A673 (cell line): ENCODE measurements at places on chromosomes 5 and 9. TPM values are rescaled to one million over a fixed set of nuclear protein-coding genes. Genes with fewer than 3 reads are reported as not detected.

BTNL3 gene
- total RNA-seq, result not detected in 2 replicates

FOXD4L6 gene
- not detected in 2 replicates for total RNA-seq

MYOZ3 gene
- total RNA-seq, result 2.4 and 2.7 TPM in 2 replicates

GRCh38 chr5:171405615-171406014 is 13.8 kb upstream of the FGF18 start:
- DNase-seq, result peak; percentile 59

DNA sequence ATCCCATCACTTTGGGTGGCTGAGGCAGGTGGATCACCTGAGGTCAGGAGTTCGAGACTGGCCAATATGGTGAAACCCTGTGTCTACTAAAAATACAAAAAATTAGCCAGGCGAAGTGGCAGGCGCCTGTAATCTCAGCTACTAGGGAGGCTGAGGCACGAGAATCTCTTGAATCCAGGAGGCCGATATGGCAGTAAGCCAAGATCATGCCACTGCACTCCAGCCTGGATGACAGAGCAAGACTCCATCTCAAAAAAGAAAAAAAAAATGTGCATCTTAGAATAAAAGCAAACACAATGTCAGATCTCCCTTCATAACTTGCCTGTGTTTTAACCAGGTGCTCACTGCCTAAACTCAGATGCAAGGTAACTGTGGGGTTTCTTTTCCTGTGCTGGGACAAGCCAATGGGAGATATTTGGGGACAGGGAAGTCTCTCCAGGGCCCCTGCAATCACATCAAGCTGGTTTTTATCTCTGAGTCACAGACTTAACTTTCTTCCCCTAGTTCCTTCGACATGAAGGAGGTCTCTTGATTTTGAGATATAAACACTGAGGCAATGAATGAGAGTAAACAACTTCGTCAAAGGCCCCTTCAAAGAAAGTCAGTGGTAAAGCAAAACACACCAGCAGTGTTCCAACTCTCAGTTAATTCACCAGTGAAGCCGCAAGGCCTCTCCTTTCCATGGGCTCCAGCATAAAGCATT is 99.1 kb downstream of the SNX18 start:
- no peak for DNase-seq

- no peak for DNase-seq
Observed at GRCh38 chr5:103565719-103566118, 3.1 kb upstream of the NUDT12 start.

GRCh38 chr9:124399968-124400940 is 15.0 kb downstream of the PSMB7 start:
- no peak for DNase-seq
